ENCODE measurements at places on chromosomes 6 and 20.

DNA sequence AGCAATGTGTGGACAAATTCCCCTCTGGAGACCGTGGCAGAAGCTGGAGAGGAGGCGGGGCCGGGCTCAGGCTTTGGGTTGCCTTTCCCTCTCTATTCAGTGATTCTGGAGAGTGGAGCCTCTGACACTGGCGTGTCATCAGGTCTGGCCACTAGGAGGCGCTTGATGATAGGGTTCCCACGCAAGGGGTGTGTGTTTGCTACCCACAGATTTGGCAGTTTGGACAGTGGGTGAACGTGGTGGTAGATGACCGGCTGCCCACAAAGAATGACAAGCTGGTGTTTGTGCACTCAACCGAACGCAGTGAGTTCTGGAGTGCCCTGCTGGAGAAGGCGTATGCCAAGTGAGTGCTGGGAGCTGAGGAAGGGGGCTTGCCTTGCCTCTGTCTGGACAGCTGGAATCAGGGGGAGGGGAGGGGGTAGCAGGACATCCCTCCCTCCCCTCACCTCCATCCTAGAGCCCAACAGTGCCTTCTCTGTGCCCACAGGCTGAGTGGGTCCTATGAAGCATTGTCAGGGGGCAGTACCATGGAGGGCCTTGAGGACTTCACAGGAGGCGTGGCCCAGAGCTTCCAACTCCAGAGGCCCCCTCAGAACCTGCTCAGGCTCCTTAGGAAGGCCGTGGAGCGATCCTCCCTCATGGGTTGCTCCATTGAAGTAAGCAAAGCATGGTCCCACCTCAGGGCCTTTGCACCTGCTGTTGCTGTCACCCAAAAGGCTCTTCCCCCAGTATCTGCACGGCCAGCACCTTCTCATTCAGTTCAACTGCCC, 14.3 kb downstream of the CAPN11 start:
- peak; percentile 94 for DNase-seq

DNA sequence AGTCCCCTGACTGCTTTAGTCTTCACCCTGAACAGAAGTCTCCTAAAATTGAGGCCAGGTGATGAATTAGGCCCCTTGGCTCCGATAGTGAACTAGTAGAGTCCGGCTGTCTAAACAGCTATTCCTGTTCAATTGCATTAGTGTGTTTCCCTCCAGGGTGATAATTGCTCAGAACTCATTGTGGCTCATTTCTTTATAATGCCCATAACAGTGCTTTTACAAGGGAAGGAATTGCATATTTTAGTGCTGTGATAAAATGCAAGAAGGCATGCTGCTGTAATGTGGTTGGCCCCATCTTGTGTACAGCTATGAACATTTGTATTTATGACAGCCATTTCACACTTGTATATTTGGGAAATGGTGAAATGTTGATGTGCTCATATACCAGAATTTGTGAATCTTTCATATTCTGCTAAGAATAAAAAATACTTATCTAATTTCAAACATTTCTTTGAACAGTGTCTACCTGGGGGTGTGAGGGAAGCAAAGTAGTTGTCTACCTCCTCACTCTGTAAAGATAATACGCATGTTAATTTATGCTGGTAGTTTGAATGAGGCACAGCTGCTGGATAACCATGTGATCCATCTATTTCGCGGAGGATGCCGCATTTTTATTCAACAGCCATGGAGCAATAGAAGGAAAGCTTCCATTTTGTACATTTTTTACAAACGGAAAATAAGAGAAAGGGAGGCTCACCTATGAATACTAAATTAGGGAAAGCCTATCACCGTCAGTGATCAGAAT, 451.4 kb downstream of the NKAIN2 start:
- no peak for DNase-seq

- no peak for DNase-seq
These were observed 65.2 kb upstream of the EDN3 start for GRCh38 chr20:59235226-59235625.

GRCh38 chr20:35472209-35472608, 16.8 kb downstream of the CEP250 start:
- no peak for DNase-seq

GRCh38 chr20:16240355-16240754, 332.9 kb downstream of the KIF16B start:
- DNase-seq, result no peak

GRCh38 chr6:6803180-6803977, 214.9 kb downstream of the LY86 start:
- no peak for DNase-seq

GRCh38 chr6:1606780-1607515, 2.8 kb upstream of the FOXC1 start:
- DNase-seq, result no peak
